Natural killer cell treated with Interleukin-12 subunit alpha and Interleukin-12 subunit beta and Interleukin-15 and Interleukin-18, amount 100 ng/mL, for 72 hours (primary cell): ENCODE measurements at places on chromosomes 12 and 14. TPM values are rescaled to one million over a fixed set of nuclear protein-coding genes. Genes with fewer than 3 reads are reported as not detected.

The RIPK3 gene
- total RNA-seq = 15.5 TPM

DNA sequence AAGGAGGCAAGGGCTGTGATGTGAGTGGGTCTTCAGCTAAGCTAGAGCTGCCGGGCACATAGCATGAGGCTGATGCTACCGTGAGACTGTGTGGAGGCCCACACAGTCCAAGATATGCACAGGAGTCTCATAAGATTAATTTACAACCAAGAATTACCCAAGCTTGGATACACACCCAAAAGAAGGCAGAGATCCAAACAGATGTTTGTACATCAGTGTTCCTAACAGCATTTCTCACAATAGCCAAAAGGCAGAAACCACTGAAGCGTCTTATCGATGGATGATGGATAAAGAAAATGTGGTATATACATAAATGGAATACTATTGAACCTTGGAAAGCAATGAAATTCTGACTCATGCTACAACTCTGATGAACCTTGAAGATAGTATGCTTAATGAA, 40.8 kb upstream of the RIC8B start:
- no peak for DNase-seq

- DNase-seq = no peak
Measured at GRCh38 chr12:108757856-108758255, 26.5 kb upstream of the CORO1C start.

DNA sequence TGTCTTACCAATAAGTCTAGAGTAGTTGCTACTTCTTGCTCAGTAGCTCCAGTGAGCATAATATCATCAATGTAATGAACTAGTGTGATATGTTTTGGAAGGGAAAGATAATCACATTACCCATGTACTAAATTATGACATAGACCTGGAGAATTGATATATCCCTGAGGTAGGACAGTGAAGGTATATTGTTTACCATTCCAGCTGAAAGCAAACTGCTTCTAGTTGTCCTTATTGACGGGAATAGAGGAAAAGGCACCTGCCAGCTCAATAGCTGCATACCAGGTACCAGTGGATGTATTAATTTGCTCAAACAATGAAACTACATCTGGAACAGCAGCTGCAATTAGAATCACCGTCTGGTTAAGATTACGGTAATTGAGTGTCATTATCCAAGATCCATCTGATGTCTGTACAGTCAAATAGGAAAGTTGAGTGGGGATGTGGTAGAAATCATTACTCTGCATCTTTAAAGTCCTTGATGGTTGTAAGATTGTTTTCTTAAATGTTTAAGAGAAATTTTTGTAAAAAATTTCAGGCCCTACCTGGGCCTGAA, 100.0 kb upstream of the ARHGAP5 start:
- DNase-seq = no peak

- peak; percentile 87 for DNase-seq
Measured at GRCh38 chr14:99982537-99983250, 82.5 kb upstream of the EVL start.

DNA sequence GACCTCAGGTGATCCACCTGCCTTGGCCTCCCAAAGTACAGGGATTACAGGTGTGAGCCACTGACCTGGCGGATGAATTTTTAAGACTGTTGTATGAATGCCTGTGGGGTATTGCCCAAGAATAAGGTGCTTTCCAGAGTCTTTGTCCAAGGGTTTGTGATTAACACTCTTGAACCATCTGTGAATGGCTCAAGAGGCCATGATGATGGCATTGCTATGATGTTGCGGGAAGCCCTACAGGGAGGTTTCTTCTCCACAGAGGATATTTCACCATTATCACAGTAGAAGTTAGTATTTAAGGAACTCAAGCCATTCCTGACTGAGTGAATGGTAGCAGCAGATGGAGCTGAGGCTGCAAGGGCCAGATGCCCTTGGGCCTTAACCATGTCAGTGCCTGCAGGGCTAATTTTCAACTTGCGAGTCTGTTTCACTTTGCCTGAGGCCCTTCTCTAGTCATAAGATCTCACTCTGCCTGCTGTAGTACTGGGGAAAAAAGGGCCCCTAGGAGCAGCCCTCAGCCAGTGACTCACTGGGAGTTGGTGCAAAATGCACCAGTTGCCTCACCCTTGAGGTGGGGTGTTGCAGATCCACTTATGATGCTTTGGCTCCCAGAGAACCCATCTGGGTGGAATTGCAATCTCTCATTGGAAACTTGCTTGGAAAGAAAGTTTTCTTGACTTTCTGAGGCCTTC, 108.6 kb upstream of the FLRT2 start:
- peak; percentile 61 for DNase-seq
